Activated CD8-positive, alpha-beta memory T cell treated with anti-CD3 and anti-CD28 coated beads for 4 hours (primary cell): ENCODE measurements at places on chromosomes 4 and X.

DNA sequence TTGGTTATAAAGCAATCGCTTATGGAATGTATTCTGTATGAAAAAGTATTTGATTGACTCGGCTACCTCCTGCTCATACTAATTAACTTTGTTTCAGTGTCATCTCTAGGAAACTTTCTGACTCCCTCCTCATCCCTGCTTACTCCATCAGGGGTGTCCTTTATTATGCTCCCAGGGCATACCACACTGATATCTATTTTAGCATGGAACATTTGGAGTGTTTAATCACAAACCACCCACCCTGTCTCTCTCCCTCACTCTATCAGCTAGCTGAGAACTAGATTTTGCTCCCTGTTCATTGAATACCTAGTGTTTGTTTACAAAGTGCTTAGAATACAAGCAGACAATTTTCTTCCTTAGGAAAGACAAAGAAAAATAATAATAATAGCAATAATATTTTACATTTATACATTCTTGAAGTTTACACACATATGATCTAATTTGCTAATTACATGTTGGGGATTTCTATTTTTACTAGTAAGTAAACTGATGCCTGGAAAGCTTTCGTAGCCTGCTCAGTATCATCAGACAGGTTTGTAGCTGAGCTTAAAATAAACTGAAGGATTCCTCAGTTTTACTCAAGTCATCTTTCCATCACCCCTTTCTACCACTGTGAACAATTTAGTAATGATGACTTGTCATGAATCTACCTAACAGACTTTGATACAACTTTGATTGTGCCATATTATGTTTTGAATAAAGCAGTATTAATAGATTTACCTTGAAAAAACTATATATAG lies 811.4 kb upstream of the HS3ST1 start:
- no peak for DNase-seq

GRCh38 chr4:10196191-10196590 lies 79.6 kb upstream of the WDR1 start:
- no peak for DNase-seq

GRCh38 chr4:150581056-150581605 lies 820 bp upstream of the MAB21L2 start:
- DNase-seq: no peak

DNA sequence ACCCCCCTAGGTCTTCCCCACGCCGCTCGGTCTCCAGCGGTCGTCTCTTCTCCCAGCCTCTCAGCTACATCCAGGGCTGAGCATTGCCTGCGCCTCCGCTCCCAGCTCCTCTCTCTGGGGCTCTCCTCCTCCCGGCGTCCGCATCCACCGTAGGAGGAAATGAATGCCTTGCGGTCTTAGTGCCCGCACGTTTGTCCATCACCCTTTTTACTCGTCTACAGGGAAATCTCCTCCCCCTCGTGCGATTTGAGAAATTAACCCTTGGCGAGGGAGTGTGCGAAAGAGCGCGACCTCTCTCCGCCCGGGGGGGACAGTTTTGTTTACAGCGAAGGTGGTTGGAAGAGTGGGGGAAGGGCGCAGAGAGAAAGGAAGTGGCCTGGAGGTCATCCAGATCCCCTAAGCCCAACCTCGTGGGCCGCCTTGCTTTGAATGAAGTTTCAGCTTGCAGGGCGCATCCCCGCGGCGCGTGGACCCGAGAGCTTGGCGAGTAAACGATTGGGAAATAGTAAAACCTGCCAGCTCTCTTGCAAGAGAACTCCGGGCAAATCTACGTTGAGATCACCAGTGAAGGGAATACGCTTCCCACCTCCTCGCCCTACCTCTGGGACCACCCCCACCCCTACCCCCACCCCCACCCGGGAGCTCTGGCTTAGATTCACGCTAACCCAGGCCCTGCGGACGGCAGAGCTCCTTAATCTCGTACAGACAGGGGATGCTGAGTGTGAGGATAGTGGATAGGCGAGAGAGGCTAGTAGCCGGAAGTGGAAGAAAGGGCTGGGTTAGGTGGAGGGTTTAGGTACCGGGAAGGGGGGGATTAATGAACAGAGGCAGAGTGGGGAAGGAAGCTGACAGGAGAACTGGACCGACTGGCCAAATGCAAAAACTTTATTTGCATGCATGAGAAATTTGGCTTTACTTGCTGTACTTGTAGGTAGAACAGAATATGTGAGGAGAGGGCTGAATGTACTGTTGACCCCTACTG lies at the start of gene ELOVL6:
ELOVL6 (minus strand) TSS at position 181 of the 982 bp plus-strand sequence. CDS start 280 bp downstream, outside the sequence.
- no peak for DNase-seq
